Pons (tissue), 1 donor: ENCODE measurements at places on chromosomes 2 and 18.

- DNase-seq, result no peak
Observed at GRCh38 chr2:153230977-153231376, 247.6 kb downstream of the RPRM start.

DNA sequence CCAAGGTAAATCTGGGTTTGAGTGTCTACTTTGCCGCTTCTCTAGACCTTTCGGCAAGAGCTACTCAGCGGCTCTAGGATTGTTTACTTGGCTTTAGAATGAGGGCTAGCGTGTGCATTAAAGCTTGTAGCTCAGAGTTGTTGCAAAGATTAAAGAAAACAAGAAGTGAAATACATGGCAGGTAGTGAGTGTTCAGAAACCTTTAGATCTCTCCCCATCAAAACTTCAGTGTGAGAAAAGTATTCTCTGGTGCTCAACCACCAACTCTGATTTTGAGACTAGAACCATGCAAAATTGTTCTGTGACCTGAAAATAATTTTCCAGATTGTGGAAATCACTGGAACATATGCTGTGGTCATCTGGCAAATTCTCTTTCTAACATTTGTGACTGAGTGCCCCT lies 512.0 kb downstream of the CMPK2 start:
- DNase-seq, result no peak

- peak; percentile 64 for DNase-seq
Observed at GRCh38 chr2:217836901-217837491, 165.8 kb downstream of the TNS1 start.

GRCh38 chr2:30359644-30360167 lies 87.3 kb upstream of the LCLAT1 start:
- no peak for DNase-seq

DNA sequence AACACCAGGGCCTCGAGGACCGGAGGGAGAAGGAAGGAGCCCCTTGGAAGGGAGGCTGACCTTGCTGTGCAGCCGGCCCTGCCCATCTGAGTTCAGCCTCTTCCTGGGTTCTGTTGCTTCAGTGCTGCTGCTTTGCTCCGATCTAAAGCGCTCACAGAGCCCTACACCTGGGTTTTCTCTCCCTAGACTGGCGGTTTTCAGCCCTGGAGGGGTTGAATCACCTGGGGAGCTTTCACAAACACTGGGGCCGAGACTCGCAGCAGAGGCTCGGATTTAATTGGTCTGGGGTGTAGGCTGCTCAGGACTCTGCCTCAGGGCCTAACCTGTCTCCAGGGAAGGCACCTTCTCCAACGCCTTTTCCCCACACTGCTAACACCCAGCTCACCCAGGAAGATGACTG lies 40.9 kb upstream of the SMAD7 start:
- DNase-seq, result no peak

DNA sequence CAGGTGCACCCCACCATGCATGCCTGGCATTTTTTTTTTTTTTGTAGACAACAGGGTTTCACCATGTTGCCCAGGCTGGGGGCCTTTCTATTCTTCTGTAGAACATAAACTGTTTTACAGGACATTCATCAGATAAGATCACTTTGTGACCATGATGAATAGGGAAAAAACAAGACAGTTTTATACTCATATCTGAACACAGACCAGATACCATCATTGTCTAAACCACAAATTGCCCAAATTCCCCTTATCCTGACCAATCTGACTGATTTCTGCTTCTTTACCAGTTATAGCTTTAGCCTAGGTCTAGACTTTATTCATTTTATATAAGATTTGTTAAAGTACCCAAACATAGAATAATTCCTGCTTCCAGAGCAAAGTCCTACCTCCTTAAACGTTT lies 1699.3 kb upstream of the TMEFF2 start:
- DNase-seq, result no peak

GRCh38 chr2:67896476-67896875 lies 166.3 kb downstream of the C1D start:
- no peak for DNase-seq

- DNase-seq, result no peak
Observed at GRCh38 chr2:101310834-101311695, 2.6 kb upstream of the RNF149 start.

- no peak for DNase-seq
Observed at GRCh38 chr2:133956434-133956935, 297.4 kb upstream of the MGAT5 start.

DNA sequence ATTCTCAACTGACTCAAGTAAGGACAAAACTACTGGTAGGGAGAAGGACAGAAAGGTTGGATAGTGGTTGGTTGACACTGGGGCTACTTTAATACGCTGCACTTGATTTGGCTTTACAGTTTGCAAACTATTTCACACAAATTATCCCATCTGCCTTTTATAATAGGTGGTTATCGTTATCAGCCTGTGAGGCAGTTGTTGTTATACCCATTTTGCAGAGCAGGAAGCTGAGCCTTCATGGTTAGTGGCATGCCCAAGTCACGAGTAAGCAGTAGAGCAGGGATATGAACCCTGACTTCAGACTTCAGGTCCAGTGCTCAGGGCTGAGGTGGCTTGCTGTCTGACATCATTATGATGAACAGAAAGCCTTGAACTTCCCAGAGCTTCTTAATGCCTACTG lies 5.3 kb downstream of the CTIF start:
- no peak for DNase-seq

DNA sequence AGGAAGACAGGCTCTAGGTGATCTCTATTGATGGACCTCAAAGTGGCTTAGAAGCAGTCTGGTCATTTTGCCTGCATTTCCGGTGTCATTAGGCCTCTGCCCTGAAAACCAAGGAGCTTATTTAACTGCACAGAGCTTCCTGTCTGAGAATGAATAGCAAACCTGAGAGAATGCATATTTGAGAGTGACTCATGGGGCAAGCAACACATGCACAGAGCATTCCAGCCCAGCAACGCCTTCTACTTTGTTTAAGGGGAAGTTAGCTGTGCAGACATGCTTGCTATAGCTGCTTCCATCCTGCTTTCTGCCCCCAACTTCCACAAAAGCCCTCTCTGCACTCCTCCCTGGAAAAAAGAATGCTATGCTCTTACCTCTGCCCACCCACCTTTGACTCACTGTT lies 232.8 kb downstream of the GRB14 start:
- no peak for DNase-seq

DNA sequence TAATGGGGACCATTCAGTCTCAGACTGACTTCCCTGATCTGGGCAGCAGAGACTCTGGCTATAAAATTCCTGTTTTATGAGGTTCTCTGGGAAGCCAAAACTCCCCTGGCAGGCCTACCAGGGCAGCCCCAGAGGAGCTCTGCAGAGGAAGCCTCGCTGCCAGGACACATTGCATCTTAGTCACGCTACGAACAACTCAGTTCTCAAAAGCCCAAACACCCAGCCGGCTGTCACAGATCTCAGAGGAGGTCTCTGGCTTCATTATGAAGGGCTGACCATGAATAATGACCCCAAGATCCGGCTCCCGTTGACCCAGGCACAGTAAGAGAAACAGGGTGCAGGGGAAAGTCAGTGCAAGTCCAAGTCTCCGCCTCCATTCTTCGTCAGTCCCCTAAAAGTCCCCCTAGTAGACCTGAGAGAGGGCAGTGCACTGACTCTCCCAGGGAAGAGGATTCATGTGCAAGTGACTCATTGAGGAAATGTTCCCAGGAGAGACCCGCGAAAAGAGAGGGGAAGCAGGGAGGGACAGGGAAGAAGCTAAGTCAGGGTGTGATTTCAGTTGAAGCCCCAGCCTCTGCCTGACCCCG lies 212.3 kb downstream of the CYP26B1 start:
- no peak for DNase-seq

- DNase-seq, result no peak
Observed at GRCh38 chr2:102000813-102001766, 9.3 kb downstream of the IL1R2 start.

- peak; percentile 61 for DNase-seq
Observed at GRCh38 chr18:5600378-5601071, 56.7 kb upstream of the EPB41L3 start.

DNA sequence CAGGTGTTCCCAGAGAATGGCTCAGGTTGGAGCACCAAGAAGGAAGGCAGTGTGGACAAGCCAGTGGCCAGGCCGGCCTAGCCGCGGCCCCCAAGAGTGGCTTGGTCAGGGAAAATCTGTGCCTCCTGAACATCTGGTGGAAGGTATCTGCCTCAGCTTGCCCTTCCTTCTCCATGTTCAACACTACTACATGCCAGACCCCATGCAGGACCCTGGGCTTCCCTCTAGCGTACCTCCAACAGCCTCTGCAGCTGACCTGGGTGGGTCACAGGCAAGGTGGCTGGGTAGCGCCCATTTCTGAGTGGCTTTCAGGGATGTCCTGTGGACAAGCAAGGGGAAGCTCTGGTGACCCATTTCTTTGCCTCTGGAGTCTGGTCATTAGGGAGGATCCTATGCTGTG lies 7.7 kb downstream of the WNT10A start:
- no peak for DNase-seq

- no peak for DNase-seq
Observed at GRCh38 chr2:96773922-96774321, 13.2 kb downstream of the CNNM4 start.

GRCh38 chr2:64141674-64142405 lies 2.4 kb downstream of the PELI1 start:
- DNase-seq, result peak; percentile 75

DNA sequence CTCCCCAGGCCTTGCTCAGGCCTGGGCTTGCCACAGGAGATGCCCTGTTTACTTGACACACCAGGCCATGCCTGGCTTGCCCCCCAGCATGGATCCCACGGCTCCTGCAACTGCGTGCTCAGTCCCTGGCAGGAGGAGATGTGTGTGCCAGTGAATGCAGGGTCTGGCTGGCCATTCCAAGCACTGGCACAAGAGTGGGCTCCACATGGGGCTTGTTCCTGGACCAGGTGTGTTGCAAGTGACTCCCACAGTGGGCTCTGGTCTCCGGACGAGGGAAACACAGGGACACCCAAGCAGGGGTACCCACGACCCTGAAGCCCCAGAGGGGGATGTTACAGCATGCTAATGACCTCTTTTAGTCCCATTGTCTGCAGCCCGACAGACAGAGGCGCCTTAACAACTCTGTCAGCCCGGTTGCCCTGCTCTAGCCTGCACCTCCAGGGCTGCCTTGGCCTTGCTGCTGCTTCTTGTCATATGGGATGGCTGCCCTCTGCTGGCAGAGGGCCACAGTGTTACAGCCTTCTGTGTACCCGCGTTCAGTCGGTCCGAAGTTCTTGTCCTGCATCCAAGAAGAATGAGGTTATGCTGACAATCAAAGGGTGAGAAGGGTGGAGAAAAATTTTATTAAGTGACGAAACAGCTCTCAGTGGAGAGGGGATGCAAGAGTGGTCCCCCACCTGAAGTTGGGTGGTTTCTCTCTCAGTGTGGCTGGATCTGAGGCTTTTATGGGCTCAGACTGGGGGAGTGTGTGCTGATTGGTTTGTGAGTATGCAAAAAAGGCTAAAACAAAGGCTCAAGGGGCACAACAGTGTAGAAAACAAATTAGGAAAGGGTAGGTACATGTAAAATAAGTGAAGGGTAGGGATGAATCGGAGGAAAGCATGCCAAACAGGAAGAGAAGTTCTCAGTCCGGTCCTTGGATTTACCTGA lies 180.4 kb downstream of the MBD5 start:
- peak; percentile 42 for DNase-seq

DNA sequence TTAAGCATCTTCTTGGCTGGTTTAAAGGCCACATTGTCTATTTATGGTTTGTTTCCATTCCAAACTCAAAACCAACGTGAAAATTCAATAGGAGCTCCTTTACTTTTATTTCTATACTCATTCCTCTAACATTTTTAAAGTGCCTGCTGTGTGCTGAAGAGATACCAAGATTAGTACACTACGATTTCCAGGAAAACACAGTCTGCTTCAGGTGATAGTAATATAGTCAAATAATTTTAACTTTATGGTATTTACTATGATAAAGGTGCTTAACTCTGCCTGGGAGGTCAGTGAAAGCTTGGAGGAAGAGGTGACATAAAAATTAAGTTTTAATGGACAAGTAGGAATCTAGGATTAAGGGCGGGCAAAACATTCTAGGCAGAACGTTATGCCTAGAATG lies 121.4 kb downstream of the KIAA1328 start:
- DNase-seq, result no peak

GRCh38 chr2:240139666-240140393 lies 628 bp downstream of the OTOS start:
- DNase-seq, result no peak

DNA sequence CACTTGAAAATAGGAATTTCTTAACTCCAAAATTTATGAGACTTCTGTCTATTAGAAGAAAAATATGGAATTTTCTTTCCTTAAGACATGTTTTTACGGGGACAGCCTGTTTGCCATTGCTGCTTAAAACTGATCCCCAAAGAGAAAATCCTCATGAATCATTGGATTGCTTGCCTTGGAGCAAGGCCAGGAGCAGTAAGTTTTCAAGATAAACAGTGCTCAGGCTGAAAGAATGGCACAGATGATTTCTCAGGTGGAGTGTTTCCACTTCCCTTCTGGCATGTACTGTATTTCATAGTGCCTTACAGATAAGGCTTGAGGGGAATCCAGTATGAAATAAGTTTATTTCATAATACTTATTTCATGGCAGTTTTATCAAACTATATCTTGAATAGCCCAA lies 74.3 kb upstream of the MMADHC start:
- DNase-seq, result no peak

DNA sequence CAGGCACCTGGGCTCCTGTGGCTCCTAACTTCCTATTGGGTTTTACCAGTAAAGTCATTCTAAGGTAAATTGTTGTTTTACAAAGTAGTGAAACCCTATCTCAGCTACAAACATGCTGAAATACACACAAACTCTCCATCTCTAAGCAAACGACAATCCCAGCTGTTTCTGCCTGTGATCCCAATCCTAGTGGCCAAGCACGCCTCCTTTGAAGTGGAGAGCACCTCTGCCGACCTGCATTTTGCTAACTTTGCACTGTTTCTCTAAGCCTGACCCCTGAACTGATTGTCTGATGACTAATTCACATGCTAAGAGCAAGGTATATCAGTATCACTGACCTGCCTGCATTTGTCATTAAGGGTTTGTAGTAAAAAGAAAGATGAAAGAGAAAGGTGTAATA lies 124.3 kb downstream of the PAX3 start:
- DNase-seq, result no peak

DNA sequence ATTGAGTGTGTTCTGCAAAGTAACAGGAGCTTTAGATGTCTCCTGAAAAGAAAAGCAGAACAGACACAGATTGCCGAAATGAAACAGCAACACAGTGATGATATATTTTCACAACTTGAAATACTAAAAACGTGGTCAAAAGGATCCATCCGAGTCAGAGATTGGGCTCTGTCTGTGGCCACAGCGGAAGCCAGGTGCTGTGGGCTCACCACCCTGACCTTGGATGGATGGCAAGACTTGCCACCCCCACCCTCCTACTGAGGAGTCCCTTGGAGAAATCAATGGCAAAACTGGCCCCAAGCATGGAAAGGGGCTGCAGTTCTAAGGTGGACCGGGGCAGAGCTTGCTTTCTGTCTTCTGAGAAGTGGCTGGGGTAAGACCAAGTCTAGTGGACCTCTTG lies 31.4 kb upstream of the ACKR3 start:
- no peak for DNase-seq

- peak; percentile 27 for DNase-seq
Observed at GRCh38 chr2:79041032-79041448, 15.5 kb downstream of the REG3G start.

GRCh38 chr18:9094307-9095226 lies 7.9 kb upstream of the NDUFV2 start:
- no peak for DNase-seq

GRCh38 chr2:152221839-152222238 lies 46.3 kb upstream of the STAM2 start:
- peak; percentile 78 for DNase-seq
